Stomach (tissue), 19 donors: ENCODE measurements at places on chromosomes 7 and 10.

GRCh38 chr10:3404381-3404780 is 231.8 kb upstream of the PITRM1 start:
- DNase-seq: no peak

- DNase-seq: no peak
Measured at GRCh38 chr7:106039486-106040060, 72.5 kb downstream of the SYPL1 start.

DNA sequence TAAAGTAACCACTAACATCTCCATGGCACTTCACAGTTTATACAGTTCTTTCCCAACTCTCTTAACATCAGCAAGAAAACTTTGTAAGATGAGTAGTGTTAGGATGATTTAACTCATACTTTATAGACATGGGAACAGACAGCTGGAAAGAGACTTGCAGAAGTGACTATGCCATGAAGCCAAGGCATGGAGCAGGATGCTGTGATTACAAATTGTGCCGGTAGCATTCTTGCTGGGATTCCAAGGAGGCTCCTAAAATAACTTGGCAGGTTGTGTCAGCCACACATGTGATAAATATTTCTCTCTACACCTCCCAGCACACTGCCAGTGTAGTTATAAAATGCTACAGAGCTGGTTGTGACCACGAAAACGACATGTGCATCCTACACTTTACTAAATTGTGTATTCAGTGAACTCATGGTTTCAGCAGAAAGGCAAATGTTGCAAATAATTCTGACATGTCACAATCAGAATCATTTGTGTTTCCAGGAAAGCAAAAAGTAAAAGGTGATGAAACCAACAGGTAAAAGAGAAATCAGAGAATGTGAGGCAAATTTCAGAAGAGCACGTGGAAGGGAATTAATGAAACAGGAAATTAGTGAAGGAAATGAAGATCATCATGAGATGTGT is 5.6 kb upstream of the CYP3A4 start:
- no peak for DNase-seq

GRCh38 chr10:125101049-125101448 is 59.3 kb downstream of the CTBP2 start:
- DNase-seq: no peak

DNA sequence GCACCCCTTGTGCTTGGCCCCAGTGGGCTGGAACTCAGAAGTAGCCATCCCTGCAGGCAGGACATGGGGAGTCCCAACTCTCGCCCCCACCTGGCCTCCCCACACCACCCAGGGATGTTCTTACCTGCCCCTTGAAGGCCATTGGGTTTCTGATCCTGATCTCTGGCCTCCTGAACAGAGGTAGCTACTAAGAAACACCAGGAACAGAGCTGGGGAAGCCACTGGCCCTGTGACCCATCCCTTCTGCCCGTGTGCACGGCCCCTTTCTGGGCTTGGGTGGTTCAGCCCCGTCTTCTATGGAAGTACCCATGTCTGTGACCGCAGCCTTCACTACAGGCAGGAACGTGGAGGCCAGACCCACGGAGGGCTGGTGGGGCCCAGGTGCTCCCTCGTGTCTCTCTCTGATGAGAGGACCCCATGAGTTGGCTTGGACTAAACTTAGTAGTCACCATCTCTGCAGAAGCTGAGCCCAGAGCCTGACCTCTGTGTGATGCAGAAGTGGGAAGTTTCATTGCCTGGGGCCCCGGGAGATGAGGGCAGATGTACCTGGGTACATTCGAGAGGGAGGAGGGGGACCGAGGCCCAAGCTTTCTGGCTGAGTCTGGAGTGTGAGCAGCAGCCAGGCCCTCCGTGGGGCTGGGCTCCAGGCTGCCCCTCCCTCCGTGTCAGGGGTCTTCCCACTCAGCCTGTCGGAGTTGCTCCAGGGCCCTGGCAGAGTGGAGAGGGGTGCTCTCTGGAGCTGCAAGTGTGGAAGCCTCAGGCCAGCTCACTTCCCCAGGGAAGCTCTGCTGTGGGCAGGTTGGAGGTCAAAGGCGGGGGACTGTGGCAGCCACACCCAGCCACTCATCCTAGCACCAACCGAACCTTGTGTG is 81.0 kb downstream of the MKI67 start:
- no peak for DNase-seq

DNA sequence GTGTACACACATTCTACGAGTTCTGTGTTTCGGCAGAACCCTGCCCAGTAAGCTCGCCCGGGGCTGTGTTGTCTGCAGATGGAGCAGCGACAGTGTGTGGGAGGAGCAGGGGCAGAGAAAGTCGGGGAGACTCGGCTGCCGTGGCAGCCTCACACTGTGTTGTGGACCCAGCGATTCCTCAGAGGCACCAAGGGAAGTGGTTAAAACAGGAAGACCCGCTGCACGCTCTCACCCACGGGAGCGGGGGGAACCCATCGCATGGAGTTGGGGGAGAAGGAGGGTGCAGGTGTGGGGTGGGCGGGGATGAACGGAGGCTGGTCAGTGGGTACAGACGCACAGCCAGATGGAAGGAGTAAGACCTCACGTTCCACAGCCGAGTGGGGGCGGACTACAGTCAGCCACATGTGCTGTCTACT is 250.2 kb downstream of the ELFN1 start:
- DNase-seq: no peak

DNA sequence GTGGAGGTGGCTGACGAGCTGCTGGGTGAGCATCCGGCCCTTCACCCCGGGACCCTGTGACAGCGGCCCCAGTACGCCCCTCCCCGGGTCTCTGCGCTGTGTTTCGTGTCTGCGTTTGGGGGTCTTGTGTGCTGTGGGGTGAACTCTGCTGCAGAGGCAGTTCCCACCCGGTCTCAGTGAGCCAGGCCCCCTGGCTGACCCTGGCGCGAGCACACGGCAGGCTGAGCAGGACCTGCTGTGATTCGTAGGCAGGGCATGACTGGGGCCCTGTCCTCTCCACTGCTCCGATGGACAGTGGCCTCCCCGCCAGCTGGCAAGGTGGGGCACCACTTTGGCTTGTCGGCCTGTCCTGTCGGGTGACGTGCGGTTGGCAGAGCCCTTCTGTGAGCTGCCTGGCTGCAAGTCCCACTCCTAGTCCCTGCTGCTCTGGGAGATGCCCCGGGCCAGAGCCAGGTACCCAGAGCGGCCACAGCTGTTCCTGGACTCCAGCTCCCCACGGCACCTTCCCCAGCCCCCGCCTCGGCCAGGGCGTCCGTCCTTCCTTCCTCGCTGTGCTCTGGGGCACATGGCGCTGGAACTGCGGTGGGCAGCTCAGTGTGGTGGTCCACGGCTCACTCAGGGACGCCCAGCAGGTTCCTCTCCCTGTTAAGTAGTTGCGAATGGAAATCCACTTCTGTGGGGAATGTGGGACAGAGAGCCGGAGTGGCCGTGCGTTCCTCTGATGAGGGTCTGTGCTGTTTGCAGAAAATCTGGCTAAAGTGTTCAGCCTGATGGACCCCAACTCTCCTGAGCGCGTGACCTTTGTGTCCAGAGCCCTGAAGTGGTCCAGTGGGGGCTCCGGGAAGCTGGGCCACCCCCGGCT is 10.5 kb downstream of the GET4 start:
- no peak for DNase-seq

DNA sequence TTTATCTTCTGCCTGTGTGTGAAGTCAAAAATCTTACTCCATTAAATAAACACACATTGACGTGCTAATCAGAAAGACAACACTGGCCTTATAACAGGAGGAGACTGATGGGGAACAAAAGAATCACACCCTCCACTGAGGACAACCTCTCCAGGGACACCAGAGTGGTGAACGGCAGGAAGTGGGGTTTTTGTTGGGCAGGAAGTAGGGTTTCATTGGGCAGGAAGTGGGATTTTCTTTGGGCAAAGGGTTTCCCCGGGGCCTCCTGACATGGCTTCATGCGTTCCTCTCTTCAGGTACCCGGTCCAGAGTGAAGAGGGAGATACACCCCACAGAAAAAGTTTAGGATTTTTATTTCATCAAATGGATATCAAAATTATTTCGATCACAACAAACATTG is 30.6 kb downstream of the ADARB2 start:
- DNase-seq: no peak

- no peak for DNase-seq
Measured at GRCh38 chr7:25852939-25853271, 299.1 kb upstream of the NFE2L3 start.

- no peak for DNase-seq
Measured at GRCh38 chr7:44219371-44220045, 18.7 kb downstream of the YKT6 start.

DNA sequence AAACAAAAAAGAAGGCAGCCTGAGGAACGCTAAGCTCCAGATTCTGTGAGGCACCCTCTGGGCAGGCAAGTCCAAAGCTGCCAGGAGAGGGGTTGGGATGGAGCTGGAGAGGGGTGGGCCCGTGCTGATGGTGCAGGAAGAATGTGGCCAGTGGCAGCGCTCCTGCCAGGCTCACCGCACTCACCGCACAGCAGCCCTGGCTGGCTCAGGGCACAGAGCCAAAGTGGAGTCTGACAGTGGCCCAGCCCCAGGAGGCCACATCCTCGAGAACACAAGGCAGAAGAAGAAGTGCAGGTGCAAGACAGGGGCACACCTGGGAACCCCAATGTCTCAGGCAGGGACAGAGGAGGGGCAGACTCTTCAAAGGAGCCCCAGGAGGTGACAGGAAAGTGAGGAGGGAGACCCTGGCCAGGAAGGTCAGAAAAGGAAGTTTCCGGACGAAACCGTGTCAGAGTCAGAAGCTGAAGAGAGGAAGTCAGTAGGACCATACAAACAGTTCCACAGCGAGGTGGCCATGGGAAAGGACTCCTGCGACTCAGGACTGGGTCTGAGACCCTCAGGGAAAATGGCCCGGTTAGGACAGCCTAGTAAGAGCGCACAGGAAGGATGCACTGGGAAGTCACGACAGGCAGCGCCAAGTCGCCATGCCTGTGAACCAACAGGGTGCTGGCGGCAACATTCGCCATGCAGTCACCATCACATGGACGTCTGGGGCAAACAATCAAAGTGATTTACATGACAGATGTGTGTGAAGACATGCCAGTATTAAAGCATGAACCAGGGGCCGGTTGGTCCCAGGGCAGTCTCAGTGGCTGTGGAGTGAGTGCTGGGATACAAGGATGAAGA is 54.4 kb downstream of the COBL start:
- peak; percentile 24 for DNase-seq

DNA sequence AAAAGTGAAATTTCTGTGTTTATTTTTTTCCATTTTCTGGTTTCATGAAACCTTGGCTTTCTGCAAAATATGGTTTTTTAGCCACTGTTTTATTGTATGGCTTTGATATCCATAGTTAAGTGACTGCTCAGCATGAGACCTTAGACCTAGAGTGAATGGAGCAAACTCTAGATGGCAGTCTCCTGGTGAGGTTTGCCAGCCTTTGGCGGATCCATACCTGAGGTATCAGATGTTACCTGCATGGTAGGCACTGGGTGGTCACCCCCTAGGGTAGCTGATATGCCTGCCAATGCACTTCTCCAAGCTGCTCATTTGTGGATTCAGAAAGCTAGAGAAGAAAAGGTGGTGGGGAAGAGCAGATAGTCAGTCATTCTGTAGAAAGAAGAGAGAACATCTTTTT is 17.4 kb upstream of the FZD8 start:
- no peak for DNase-seq

DNA sequence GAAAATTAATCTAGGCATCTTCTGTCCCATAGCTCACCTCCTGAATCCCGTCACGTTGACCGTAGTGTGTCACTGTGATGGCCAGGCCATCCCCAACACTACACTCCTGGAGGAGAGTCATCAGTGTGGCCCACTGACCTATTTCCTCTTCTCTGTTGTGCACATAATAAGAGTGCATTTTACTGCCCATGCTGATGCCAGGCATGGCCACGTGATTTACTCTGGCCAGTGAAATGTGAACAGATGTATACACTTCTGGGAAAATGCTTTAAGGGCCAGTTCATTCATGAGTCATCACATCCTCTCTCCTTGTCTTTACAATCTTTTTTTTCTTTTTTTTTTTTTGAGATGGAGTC is 101.9 kb upstream of the PIP4K2A start:
- no peak for DNase-seq

DNA sequence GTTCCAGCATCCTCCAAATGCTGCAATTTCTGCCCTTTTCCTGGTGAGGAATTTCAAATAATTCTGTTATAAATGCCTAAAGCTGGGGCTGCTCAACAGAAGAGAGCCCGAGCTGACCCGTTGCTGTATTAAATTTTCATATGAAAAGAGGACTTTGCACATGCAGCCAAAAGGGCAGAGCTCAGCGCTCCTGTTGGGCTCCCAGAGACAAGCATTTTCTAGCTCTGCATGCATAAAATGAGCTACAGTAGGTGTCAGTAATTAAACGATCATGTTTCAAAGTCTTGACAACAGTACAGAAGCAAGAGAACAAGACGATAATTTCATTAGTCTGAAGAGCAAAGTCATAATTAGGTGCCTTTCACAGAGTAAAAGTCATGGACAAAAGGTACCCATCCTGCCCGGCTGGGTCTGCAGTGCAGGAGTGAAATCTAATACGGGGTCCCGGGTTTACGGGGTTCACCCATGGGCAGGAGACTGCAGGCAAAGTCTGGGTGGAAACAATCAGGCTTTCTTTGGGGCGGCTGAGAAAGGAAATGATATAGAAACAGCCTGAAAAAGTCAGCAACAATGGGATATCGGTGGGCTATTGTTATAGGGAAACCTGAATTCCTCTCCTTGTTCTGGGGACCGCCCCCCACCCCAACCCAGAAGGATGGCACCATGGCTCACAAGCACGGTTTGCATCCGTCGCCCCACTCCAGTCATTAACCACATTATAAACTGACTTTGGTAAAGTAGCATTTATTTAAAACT is 66.0 kb downstream of the EBF3 start:
- no peak for DNase-seq

DNA sequence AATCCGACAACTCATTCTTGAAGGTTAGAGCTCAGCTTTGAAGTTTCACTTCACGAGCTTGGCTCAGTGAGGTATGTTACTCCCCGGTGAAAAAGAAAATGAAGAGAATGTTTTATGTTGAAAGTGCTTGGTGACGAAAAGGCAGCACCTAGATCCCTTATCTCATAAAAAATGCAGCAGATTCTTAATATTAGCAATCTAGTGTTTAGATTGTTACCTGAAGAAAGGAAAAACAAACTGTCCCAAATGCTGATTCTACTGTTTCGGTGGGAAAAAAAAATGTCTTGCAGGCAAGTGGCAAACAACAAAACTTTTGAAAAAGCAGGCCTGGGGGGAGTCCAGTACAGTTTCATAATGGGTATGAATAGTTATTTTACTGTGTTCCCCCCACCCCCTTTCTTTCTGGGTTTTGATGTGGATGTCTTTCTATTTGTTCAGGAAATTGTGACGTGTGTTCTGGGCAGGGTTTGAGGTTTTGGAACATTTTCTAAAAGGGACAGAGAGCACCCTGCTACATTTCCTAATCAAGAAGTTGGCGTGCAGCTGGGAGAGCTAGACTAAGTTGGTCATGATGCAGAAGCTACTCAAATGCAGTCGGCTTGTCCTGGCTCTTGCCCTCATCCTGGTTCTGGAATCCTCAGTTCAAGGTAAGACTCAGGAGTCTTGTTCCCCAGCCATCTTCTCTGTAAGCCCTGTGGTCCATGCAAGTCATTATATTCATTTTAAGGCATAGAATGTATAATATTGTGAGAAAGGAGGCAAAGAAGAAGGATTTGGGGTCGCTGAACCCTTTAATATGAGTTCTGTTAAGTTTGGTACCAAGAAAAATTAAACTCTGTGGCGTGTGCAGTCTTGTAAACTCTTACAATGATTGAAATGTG is at the start of gene SRGN:
SRGN (plus strand) TSS at position 514 of the 881 bp plus-strand sequence; CDS start at position 569, 55 bp downstream.
- peak; percentile 81 for DNase-seq

- DNase-seq: peak; percentile 61
Measured at GRCh38 chr7:4715410-4715776, 33.3 kb downstream of the FOXK1 start.
